Tongue (tissue), 3 donors: ENCODE measurements at places on chromosomes 11 and 22.
A peak's percentile ranks its signal among the peaks of the same experiment; 100 is the strongest.

DNA sequence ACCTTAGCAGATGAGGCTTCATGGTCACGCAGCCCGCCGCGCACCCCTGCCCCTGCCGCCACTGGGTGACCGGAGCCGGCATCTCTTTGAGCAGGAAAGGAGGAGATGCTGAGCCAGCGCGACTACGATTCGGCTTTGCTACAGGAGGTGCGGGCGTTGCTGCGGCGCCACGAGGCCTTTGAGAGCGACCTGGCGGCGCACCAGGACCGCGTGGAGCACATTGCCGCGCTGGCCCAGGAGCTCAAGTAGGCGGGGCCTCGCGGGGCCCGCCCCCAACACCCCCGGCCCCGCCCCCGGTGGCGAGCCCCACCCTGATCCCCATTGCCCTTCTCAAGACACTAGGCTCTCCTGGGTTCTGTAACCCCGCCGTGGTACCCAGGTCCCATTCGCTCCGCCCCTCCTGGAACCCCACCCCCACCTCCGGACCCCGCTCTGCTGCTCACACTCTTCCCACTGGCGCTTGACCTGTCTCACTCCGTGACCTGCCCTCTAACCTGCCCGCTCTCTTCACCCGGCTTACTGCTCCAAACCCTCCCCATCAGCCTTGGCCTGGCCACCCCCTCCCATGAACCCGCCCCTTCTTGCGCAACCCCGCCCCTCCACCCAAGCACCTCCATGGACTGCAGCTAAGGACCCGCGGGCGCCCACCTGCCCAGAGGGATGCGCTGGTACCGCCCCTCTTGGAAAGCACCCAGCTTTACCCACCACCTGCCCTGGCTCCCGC lies 9.1 kb downstream of the CTSF start:
- peak; percentile 21 for DNase-seq

DNA sequence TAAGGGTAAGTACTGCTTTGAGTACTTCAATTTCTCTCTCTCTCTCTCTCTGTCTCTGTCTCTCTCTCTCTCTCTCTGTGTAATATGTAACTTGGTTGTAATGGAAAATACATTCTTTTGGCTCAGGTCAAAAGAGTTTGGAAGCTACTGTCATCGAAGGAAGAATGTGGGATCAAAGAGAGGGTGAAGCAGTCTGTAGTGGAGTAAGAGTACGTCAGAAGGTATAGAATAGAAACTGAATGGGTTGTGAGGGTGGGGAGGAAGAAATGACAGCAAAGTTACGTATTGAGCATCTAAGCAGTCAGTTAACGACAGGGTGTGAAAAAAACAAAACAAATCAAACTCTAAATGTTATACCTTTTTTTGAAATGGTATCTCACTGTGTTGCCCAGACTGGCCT lies 10.0 kb downstream of the NCAM1 start:
- DNase-seq: no peak

DNA sequence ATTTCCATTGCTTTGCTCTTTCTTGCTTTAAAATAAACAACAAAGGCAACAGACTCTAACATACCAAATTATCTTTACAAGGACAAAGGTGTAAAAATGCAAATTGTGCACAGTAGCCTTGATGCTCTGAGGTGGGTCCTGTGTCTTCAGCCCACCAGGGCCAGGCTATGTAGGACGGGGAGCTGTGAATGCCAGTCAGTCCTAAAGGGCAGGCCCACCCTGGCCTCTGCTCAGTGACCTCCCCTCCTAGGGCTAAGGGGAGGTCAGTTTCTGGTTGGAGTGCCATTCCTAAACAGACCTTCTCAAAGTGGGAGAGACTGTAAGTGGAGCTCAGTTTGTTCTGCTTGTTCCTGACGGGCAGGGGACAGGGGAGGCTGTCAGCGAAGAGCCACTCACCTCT lies 78.0 kb upstream of the SUSD2 start:
- no peak for DNase-seq

DNA sequence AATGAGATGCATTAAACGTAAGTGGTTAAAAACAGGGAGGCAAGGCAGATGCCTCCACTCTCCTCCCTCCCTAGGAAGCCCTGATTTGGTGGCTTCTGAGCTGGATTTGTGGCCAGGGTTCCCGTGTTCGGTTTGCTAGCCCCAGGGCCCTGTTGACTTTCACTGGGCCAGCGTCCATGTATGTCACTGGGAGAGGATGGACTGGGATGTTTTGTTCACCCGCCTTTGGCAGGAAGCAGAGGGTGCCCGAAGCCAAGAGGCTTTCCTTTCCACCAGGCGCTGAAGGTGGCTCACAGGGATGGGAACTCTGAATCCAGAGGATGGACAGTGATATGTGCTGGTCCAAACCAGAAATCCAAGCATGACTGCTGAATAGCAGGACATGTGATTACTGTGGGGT lies 146.6 kb downstream of the CSNK2A3 start:
- DNase-seq: no peak

GRCh38 chr11:57514538-57515331 lies 767 bp downstream of the SLC43A1 start:
- DNase-seq: peak; percentile 51

DNA sequence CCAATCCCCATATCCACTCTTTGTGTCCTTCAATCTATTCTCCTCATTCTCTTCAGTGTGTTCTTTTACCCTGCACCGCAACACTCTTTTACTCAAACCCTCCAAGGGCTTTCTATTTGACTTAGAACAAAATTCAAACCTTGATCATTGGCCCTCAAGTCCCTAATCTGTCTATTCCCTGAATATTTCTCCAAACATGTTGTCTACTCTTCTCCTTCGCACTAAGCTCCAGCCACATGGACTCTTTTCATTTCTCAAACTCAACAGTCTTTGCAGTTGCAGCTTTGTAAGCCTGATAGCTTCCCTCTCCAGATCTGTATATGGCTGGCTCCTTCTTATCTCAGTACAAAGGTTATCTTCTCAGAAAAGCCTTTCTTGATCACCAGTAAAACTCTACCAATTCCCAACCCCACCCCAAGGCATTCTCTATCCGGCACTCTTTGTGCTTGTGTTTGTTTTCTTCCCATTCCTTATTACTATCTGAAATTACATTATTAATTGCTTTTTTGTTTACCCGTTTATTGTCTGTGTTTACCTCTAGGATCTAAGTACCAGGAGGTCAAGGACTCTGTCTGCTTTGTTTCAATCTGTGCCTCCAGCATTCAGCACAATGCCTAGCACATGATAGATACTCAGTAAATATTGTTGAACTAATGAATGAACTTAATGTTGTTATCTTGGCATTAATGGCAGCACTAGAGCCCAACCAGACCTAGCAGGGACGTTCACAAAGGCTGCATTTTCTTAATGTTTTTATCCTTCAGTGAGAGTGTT lies 147.4 kb downstream of the BBOX1 start:
- no peak for DNase-seq

GRCh38 chr11:10797531-10797930 lies 11.2 kb downstream of the EIF4G2 start:
- DNase-seq: no peak

GRCh38 chr11:44018127-44018521 lies 29.7 kb upstream of the ACCSL start:
- DNase-seq: no peak

- no peak for DNase-seq
Measured at GRCh38 chr11:40338739-40339138, 1120.7 kb downstream of the LRRC4C start.

DNA sequence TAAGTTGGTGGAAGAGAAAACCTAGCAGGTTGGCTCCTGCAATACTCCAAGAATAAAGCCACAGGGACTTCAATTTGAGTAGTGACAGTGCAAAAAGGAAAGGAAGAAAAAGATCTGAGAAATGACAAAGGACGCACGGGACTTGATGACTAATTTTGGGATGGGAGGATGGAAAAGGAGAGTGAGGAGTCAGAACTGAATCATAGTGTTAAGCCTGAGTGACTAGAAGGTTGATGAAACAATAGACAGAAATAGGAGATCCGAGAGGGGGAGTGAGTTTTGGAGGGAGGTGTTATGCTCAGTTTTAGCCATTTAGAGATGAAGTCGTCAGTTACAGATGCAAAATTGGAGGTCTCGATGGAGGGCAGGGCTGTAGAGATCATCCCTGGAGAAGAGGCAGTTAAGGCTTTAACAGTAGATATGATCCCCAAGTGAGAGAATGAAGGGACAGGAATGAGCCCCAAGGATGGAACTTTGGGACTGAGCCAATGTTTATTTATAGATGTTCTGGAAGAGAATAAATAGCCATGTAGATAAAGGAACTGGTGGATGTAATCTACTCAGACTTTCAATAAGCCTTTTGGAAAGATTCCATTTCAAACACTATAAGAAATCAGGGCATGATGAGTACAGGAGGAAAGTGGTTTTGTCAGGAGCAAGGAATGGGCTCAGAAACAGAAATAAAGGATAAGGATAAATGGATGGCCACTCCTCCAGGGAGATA lies 108.9 kb upstream of the NCAM1 start:
- peak; percentile 65 for DNase-seq

DNA sequence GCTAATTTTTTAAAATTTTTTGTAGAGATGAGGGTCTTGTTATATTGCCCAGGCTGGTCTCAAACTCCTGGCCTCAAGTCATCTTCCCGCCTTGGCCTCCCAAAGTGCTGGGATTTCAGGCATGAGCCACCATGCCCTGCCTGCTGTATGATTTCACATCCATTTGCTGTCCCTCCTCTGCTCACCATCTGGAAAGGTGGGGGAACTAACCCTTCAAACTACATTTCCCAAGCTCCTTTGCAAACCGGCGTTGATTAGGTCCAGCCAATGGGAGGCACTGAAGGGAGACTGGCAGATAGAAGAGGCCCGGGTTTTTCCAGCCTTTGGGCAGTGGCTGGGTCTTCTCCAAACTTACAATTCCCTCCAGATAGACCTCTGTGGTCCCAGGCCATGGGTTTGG lies 19.3 kb downstream of the RFPL1 start:
- peak; percentile 38 for DNase-seq

DNA sequence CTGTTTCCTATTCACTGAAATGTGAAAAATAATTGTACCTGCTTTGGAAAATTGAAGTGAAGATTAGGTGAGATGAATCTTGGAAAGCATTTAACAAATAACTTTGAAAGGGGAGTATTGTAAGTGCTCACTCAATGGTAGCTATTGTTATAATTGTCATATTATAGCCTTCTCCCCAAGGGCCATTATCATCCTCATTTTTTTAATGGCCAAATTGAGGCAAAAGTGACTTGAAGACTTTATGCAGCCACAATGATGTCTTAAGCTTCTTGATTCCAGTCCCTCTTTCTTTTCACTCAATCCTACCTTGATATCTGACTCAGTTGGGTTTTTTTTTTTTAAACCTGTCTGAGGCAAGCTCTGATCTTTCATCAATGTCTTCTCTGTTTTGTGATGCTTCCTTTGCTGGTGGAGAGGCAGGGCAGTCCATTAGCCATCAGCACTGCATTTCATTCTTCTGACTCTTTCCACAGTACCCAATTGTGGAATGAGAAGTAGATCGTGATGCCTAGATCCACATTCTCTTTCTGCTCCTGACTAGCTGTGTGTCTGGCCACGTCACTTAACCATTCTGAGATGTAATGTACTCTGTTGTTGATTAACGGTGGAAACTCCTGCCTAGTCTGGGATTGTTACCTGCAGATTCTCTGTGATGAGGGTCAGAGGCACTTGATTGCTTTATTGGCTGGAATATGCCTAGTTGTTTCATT lies 101.4 kb downstream of the DBX1 start:
- DNase-seq: no peak
